ENCODE measurements at places on chromosomes 1 and 21.

GRCh38 chr1:110370827-110371226 is 20.0 kb downstream of the SLC16A4 start:
- no peak for DNase-seq

DNA sequence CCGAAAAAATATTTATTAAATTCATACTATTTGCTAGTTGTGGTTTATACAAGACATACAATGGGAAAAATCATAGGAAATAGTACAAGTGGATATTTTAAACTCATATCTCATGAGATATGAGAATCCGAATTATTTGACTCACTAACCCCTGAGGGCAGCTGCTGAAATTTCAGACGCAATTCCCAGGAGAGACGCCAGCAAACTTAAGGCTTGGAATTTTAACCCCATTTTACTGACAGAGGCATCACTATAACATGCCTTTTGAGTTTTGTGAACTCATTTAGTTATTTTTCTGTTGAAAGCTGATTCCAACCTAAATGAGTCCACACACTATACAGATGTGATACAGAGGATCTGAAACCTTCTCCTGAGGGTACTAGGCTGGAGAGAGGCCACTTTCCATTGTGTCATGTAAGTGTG is 5.9 kb upstream of the MROH9 start:
- DNase-seq = no peak

GRCh38 chr1:215779729-215780128 is 212.6 kb downstream of the KCTD3 start:
- no peak for DNase-seq

- no peak for DNase-seq
These were observed 146.6 kb downstream of the PGBD5 start for GRCh38 chr1:230279583-230279945.

- no peak for DNase-seq
These were observed 14.7 kb upstream of the KIRREL1 start for GRCh38 chr1:157978586-157979403.

GRCh38 chr1:75035536-75035935 is 98.7 kb upstream of the LHX8 start:
- no peak for DNase-seq

DNA sequence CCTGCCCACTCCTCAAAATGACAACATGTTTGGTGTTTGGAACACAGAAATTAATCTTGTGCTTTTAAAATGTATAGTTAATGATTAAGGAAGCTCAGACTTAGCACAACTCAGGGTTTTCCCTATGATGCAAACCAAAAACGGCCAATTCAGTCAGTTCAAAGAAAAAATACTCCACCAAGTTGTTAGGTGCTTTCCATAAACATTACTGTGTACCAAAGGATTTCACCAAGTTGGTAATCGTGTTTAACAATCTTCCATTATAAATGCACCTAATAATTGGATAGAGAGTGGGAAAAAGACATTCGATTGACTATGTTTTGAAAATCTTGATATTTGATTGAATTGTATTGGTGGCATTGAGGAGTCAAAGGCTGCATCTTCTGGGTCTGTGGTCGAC is 33.3 kb upstream of the DUSP10 start:
- DNase-seq = no peak

DNA sequence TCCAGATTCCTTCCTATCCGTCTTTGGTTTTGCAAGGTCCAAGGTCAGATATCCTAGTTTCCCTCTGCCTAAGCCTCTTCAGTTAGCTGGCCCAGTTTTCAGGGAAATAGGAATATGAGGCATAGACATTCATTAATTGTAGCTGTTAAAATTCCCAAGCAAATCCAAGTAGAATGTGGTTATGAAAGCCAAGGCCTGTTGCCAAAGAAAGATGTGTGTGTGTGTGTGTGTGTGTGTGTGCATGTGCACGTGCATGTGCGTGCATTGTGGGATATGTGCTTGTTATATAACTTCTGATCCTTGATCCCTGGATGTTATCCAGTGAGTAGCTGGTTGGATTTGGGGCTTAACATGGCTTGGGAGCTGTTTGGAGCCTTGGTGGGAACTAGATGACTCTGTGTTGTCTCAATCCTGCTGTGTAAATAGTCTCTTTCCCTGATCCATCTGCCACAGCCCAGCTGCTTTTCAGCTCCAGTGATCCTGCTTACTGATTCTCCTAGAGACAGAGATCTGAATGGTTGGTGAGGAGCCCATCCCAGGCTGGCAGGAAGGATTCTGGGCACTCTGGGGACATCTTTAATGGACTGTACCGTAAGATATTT is 70.6 kb upstream of the GCLM start:
- peak; percentile 93 for DNase-seq

DNA sequence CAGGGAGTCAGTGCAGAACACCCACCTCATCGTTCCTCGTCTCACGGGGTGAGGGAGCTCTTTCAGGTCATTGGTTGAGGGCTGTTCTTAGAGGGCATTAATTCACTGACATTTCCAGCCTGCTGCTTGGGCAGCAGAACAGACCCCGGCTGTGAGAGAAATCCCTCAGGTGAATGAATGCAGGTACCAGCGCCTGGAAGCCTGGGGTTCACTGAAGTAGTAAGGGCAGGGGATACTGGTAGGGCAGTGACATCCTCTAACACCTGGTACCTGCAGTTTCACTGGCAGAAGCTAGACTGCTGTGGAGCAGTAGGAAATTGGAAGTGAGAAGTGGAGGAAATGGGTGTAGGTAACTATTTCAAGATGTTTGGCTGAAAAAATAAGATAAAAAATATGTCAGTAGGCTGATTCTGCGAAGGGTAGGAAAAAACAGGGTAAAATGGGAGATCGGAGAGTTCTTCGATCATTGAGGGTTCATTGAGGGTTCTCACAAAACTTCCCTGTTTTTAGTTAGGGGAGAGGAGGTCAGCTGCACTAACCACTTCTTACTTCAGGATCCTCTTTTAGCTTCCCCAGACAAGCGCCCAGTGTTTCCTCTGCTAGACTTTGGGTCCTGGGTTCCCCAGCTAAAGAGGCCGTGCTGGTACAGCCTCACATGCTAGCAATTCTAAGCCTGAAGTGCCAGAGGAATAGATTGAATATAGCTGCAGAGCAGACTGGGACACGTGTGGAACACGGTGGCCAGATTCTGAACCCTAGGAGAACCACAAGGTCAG is 55.2 kb downstream of the RNF220 start:
- no peak for DNase-seq

DNA sequence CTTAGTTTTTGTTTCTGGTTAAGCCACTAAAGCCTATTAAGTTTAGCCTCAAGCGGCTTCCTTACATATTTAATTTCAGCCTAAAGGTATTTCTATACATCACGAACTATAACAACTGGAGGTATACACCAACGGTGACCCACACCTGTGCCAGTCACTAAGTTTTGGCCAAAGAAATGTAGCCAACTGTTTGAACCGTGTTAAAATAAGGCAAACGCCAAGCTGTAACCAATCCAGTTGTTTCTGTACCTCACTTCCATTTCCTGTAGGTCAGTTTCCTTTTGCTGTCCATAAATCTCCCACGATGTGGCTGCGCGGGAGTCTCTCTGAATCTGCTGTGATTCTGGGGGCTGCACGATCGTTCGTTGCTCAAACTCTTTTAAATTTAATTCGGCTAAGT is 5.6 kb upstream of the ERO1B start:
- DNase-seq = no peak

Measured in SHP77 (cell line).